ENCODE measurements at places on chromosomes 1 and 21.

DNA sequence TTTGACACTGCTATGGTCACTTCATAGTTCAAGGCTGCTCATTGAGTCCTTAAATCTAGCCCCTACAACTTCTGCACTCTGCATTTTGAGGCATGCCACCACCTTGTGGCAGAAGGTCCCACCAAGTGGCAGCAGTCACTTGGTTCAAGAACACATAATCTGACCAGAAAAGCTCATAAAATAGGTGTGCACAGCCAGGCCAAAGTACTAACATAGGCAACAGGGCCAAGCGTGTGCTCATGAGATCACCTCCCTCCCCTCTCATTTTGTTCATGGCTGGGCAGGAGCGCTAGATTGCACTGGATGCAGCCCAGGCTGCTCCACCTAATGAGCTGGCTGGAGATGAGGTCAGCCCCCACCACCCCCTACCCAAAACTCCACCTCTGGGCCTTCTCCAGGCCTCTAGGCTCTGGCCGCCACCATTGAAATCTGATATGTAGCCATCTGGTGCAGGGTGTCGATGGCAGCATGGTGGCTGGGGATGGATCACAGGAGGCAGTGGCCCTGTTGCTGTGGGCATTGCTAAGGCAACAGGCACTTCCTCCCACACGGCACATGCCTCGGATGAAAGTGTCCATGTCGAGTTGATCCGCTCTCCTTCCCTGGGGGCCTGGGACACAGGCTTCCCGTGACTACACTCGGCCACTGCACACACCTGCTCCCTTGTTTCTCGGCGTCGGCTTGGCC, 193.2 kb downstream of the TRABD2B start:
- no peak for DNase-seq

GRCh38 chr21:45076245-45076711, 1.9 kb downstream of the ADARB1 start:
- no peak for DNase-seq

DNA sequence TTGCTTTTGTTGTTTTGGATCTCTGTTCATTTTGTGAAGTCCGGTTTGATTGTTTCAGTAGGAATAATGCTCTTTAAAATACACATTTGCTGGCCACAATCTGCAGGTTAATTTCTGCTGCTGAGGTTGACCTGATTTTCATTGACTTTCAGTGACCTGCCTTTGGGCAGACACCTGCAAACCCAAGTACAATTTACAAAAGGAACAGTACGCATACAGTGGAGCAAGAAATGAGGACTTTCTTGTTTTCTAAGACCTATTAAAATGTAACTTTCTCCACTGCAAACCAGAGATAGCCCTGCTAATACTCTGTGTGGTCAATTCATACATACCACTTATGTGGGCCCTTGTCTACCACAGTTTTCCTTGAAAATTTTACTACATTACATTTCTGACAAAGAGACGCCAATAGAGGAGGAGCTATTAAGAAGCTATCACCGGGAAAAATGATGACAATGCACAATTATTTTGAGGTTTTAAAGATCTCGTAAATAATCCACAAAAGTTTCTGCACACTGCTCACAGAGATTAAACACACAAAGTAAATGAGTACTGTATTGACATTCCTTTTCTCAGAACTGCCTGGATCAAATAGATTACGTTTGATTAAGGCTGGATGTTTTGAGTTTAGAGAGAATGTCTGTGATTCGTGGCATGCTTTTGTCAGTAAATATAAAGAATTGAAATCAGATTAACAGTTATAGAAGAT, 141.9 kb downstream of the SDCCAG8 start:
- DNase-seq = no peak

- no peak for DNase-seq
These were observed 155.3 kb downstream of the ROR1 start for GRCh38 chr1:63929106-63929478.

- DNase-seq = no peak
These were observed 1051.7 kb downstream of the TTLL7 start for GRCh38 chr1:82947278-82947677.

DNA sequence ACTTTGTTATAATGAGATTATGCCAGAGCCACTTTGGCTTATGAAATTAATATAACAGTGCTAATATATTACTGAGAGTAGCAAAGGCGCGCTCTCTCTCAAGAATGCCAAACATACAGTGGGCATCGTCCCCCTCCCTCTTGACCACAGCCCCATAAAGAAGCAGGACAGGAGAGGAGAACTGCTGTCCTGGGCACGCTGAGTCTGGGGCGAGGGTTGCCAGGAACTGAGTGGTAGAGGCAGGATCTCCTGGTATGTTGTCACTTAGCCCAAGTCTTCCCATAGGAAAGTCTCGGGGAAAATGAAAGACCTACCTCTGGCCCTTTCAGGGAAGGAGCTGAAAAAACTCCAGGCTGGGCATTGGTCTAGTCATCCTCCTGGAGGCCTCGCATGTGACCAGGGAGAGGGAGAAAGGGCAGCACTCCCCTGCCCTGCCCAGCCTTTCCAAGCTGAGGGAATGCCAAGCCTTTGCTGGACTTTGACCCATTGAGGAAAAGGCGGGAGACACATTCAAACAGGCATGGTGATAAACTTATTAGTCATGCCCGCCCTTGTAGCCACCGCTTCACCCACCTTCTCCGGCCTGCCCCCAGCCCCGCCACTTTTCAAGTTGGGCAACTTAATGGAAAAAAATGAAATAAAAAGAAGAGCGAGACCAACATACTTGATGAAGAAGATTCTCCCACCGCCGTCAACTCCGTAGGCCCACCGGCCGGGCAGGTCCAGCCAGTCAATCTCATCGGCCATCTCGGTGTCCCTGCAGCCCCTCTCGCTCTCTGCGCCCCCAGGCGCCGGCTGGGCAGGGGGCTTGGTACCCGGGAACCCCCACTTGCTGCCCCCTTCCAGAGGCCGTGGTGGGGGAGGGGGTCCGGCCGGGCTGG, 17.4 kb upstream of the PLEKHA6 start:
- DNase-seq = no peak
